ENCODE measurements at places on chromosomes 7 and 10. TPM values are rescaled to one million over a fixed set of nuclear protein-coding genes. Genes with fewer than 3 reads are reported as not detected.

DNA sequence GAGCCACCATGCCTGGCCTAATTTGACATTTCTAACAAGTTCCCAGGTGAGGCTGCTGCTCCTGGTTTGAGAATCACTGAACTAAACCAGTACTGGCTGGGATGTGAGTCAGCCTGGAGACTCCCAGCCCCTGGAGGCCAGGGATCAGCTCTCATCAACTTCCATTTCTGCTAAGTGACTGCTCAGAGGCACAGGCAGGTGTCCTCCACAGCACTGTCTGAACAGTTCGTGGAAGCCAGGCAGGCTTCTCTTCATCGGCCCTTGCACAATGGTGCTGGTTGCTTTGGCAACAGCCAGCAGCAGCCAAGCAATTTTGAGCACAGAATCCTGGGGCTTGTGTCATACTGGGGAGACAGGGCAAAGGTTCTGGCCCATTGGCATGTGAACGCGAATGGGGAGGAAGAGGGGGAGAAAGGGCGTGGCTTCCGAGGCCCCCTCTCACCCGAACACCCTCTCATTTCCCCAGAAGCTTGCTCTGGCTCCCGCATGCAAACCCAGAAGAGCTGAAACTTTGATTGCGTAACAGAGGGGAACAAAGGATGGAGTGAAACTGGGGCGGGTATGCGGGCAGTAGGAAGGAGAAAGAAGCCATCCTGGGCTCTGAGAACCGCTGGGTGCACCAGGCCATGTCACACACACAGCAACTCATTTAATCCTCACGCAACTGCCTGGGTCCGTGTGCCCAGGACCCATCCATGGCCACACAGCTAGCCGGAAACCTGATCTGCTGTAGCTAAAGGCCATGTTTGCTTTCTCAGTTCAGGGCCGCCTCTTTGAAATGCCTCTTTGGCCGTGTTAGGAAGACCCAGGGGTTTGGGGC, 9.0 kb upstream of the POR start:
- no peak for DNase-seq

TMEM273 gene
- polyA plus RNA-seq: 3.5 TPM

- DNase-seq: no peak
These were observed 66.4 kb downstream of the HK1 start for GRCh38 chr10:69344591-69345252.

DNA sequence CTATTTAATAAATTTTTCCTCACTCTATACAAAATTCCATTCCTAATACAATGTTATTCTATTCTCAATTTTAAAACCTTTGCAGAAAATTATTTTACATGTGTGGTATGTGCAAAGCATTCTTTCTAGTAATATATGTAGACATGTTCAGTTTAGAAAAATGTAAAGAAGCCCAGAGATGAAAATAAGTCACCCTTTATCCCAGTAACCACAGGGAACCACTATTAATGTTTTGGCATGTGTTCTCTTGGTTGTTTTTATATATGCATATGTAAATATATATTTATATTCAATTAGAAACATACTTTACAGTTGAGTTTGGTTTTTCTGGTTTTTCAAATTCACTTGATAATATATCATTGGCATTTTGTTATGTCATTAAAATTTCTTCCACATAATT, 14.8 kb upstream of the GLCCI1 start:
- DNase-seq: no peak

GRCh38 chr7:40753455-40753854, 618.6 kb downstream of the SUGCT start:
- no peak for DNase-seq

GRCh38 chr10:60203993-60204618, 185.6 kb downstream of the ANK3 start:
- DNase-seq: no peak

COPG2 gene
- polyA plus RNA-seq: 3.0 TPM

DNA sequence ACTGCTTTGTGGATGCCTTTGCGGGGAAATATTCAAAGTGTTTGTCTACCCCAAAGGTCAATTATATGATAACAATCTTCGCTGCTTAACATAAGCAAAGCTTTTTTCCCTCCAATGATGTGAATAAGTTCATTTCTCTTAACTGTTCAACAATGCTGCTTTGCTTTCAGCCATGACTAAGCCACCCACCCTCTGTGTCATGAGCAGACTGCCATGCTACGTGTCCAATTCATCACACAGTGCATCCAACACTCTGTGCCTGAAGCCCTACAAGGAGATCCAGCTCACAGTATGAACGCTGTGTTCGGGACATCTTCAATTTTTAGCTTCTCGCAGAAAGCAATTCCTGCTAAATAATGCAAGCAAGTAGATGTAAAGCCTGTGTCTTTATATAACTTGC, 5.7 kb upstream of the TAS2R40 start:
- DNase-seq: no peak

- peak; percentile 21 for DNase-seq
These were observed 1.2 kb downstream of the PIP4K2A start for GRCh38 chr10:22712956-22713852.

- no peak for DNase-seq
These were observed 44.8 kb downstream of the TMEM209 start for GRCh38 chr7:130160455-130160854.

DNA sequence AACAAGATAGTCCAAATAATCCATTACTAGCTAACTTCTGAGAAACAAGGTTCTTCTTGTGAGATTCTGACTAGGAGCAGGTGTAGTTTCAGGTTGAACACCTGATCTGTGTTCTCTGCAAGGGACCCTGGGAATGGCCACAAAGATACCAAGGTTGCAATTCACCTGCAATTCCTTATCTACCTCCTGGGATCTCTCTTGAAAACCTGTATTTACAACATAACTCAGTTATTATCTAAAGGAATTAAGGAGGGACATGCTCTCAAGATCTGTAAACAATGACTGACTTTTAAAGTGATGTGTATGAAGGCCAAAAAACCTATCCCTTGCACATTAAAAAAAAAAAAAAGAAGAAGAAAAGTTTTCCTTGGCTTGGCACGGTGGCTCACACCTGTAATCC, 54.8 kb downstream of the ABLIM1 start:
- DNase-seq: no peak

KAZALD1 gene
- not detected for polyA plus RNA-seq

DNA sequence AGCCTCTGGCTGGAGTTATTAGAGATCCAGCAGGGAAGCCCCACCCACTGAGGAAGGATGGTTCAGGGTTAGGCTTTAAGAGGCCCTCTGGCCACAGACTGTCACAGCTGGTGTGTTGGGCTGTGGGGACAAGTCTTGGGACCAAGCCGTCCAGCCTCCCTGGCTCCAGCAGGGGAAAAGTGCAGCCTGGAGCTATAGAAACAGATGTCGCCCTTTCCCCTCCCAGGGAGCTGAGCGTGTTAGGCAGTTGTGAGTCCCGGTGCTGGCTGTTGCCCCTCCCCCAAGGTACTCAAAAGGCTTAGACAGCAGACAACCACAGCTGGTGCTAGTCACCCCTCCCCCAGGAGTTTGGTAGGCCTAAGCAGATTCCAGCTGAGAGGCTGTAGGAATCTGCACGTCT, 143.4 kb downstream of the TMEM168 start:
- DNase-seq: no peak

- DNase-seq: no peak
These were observed 50.3 kb upstream of the SDK1 start for GRCh38 chr7:3250725-3251124.

- DNase-seq: no peak
These were observed 992 bp upstream of the MGMT start for GRCh38 chr10:129465796-129466702.

- DNase-seq: no peak
These were observed 303.1 kb downstream of the WDR11 start for GRCh38 chr10:121154310-121154709.

LIPN gene
- not detected for polyA plus RNA-seq

EBLN1 gene
- not detected for polyA plus RNA-seq

GRCh38 chr7:108147031-108147563, 16.9 kb upstream of the LAMB4 start:
- no peak for DNase-seq

PDE6C gene
- polyA plus RNA-seq: 0.19 TPM

DNA sequence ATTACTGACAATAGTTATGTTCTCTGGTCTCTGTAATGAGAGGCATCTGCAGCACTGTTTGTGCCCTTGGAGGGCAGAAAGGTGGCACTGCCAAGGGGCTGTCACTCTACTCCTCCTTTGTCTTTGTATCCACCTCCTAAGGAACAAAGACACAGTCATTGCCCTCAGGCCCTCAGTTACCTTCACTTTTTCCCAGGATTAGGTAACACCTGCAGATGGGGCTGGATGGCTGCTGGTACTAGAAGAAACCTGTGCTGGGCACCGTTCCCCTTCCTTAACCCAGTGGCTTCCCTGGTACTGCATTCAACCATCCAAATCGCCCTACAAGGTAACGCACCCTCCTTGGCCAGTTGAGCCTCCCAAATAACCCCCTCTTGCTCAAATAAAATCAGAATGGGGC, 246.9 kb upstream of the NEBL start:
- no peak for DNase-seq

- DNase-seq: no peak
These were observed 3.4 kb downstream of the SCIN start for GRCh38 chr7:12573885-12574284.

MRPS16 gene
- polyA plus RNA-seq: 91.1 TPM

All from naive thymus-derived CD8-positive, alpha-beta T cell (primary cell).